CD4-positive, alpha-beta memory T cell (primary cell): ENCODE measurements at places on chromosomes 3 and 15.
A peak's percentile ranks its signal among the peaks of the same experiment; 100 is the strongest.

DNA sequence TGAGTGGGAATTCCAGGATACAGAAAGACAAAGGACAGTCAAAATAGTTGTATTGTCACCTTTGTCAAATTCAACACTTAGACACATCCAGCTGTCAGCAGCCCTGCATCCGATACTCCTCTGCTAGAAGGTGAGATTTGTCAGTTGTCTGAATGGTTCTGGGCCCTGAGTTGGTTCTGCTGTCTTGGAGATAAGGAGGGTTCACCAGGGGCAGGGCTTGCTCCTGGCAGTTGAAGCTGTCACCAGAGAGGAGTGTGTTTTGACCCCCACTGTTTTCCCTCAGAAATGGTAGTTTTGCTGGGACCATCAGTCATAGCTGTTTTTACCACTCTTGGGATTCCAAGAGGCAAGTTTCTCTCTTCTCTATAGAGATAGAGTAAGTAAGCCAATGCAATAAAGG is 3.2 kb upstream of the KY start:
- no peak for DNase-seq

DNA sequence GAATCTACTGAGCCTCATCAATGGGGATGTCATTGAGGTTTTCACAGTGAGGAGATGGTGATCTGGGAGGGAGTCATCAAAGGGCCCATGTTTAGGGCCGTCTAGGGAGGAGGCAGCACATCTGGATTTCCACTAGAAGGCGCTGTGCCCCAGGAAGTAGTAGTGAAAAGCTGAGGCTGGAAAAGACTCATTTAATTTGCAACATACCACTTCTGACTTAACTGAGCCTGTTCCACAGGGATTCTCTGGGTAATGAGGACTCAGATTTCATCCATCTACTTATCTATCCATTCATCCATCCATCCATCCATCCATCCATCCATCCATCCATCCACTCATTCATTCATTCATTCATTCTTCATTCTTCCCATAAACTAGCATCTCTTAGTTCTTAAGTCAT is 17.4 kb upstream of the SHF start:
- peak; percentile 55 for DNase-seq

GRCh38 chr3:29936766-29937165 is 655.9 kb downstream of the RBMS3 start:
- DNase-seq = no peak

DNA sequence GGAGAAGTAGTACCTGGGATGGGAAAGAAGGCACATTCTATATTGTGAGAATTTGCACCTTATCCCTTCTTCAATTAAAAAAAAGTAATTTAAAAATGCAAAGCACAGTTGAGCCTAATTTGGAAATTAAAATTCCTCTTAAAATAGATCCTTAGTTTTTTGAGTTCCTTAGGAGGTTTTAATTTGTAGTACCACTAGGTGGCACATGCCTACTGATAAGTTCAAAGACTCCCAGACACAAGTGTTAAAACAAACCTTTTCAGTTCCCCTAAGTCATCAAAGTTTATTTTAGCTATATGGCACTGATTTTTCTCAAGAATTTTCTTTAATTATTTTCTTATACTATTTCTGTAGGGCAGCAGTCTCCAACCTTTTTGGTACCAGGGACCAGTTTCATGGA is 127.6 kb upstream of the AZI2 start:
- DNase-seq = no peak
